ENCODE measurements at places on chromosomes 1 and 21.

DNA sequence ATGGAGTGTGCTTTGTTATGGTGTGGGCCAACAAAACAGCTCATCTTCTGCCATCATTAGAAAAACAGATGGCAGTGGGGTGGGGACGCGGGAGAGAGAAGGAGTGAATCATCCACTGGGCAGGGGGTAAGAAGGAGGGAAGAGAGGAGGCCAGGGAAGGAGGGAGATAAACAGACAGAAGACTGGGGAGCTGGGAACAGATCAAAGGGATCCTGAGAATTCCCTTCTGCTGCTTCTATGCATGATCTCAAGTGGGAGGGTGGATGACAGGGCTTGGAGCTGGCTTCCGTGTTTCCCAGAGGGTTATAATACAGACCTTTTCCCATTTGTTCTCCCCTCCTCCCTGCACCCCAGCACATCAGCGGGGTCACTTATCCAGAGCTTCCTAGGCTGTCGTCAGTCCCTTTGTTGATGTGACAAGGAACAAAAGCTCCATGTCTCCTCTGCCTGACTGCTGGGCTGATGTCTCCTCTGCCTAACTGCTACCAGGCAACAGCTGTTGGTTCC, 338.6 kb downstream of the PAPPA2 start:
- DNase-seq, result no peak

DNA sequence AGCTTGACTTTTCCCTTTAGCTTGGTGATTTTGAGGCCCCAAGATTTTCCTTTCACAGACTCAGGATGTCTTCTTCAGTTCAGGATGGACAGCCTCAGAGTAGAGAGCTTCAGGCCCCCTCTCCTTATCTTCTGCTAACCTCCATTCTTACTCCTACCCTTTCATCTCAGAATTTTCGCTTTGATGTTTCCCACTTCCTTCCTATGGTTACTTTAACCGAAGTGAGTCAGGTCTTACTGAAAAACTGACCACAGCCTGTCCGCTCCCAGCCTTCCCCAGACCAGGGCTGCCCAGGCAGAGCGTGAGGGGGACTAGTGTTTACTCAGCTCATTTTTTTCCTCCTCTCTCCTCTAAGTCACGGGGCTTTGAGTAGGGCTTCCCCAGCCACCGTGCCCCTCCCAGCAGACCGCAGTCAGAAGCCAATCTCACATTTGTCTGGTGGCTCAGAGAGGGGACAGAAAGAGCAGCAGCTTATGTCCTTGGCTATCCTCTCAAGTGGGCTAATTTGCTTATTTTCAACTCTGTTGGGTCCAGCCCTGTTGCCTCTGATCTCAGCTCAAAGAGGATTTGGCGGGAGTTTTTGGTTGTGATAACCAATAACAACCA, 4.2 kb upstream of the IL19 start:
- no peak for DNase-seq

- DNase-seq, result no peak
These were observed 4.2 kb downstream of the PLA2G5 start for GRCh38 chr1:20074055-20074724.

- DNase-seq, result no peak
These were observed 229.6 kb downstream of the HHAT start for GRCh38 chr1:210558302-210558701.

GRCh38 chr1:244102468-244102867, 51.4 kb downstream of the ZBTB18 start:
- no peak for DNase-seq

- DNase-seq, result no peak
These were observed 80.9 kb downstream of the MTR start for GRCh38 chr1:236875975-236876374.

DNA sequence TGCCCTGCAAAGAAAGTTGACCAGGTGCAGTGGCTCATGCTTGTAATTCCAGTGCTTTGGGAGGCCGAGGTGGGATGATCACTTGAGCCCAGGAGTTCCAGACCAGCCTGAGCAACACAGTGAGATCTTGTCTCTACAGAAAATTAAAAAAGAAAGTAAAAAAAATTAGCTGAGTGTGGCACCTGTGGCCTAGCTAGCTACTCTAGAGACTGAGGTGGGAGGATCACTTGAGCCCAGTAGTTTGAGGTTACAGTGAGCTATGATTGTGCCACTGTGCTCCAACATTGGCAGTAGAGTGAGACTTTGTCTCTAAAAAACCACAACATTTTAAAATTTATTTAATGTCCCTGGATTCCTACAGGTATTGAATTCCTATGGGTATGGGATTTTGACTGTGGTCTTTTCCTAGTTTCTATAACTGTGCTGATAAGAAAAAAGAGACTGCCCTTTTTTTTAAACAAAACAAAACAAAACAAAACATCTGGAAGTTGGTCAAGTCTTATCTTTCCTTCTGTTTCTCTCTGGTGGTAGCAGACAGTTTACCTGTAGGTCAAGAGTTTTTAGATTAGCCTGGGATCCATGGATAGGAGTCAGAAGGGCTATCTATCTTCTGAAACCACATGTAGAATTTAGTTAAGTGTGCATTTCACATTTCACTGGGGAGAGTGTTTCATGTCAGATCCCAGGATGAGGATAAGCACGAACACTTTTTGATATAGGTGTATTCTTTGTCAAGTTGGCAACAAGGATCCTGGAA, 18.8 kb downstream of the UCK2 start:
- DNase-seq, result no peak

DNA sequence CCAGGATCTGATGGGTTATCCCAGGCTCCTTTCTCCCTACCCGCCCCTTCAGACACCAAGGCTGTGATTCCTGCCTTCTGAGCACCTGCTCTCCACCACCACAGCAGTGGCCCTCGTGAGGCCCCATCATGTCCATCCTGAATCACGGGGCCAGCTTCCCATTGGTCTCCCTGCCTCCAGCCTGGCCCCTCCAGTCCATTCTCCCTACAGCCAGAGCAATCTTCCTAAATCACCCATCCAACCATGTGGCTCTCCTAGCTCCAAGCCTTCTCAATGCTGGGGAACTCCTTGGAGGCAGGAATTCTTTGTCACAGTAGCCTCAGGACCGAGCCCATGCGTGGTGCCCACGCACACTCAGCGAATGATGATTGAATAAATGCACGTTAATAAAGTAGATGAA, 8.9 kb upstream of the GLIS1 start:
- no peak for DNase-seq

DNA sequence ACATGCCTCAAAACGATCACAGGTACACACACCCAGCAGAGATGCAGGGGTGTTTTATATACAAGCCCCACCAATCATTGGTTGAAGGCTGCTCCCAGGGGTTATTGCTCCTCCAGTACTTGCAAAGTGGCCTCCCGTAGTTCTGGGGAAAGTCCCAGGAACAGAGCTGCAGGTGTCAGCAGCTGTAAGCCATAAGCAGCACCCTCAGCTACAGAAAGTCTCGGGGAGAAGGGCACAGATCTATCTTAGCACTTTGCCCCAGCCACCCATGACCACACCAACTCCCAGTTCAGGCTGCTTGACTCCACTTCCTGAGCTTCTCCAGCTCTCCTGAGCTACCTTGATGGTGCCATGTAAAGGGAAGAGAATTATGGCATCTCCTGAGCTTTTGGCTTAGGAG, 222.7 kb upstream of the GJB5 start:
- peak; percentile 13 for DNase-seq

- no peak for DNase-seq
These were observed 118.4 kb upstream of the CHRM3 start for GRCh38 chr1:239268007-239268406.

DNA sequence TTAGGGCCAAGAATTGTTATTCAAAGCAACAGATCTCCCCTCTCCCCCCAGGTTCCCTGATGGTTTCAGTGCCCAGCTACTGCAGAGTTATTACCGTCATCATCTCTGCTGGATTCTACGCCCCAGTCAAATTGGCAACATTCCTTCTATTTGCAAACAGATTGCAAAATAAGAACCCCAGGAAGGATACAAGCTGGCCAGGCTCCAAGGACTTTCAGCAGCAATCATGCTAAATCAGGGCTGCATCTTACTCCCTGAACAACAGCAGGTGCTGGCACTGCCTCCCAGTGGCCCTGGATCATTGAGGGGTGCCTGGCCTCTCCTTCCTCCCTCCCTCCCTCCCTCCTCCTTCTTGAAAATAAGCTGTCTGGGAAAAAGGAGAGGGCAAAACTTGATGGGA, 521.6 kb upstream of the BEND5 start:
- no peak for DNase-seq

DNA sequence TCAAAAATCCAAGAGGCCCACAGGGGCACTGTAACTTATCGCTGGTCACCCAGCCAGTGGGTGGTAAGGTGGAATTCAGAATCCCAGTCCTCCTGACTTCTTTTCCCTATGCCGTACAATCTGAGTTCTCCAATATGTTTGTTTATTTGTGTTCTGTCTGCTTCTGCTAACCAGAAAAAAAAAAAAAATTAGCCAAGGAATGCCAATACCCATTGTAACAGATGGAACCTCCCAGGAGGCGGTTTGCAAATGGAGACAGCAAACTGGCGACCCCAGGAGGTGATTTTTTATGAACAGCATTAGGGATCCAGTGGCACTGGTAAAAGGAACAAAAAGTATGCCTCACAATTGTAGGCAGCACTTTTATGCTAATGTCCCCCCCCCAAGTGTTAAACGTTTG, 189.0 kb upstream of the FGGY start:
- no peak for DNase-seq

All from GM19239 (cell line).